ENCODE measurements at places on chromosomes 4 and X.
A peak's percentile ranks its signal among the peaks of the same experiment; 100 is the strongest.

GRCh38 chr4:175705407-175705806 lies 106.7 kb downstream of the GPM6A start:
- DNase-seq: peak; percentile 65

GRCh38 chr4:46032056-46032455 lies 91.8 kb downstream of the GABRG1 start:
- no peak for DNase-seq

GRCh38 chrX:52353838-52354237 lies 15.0 kb upstream of the XAGE2 start:
- DNase-seq: no peak

DNA sequence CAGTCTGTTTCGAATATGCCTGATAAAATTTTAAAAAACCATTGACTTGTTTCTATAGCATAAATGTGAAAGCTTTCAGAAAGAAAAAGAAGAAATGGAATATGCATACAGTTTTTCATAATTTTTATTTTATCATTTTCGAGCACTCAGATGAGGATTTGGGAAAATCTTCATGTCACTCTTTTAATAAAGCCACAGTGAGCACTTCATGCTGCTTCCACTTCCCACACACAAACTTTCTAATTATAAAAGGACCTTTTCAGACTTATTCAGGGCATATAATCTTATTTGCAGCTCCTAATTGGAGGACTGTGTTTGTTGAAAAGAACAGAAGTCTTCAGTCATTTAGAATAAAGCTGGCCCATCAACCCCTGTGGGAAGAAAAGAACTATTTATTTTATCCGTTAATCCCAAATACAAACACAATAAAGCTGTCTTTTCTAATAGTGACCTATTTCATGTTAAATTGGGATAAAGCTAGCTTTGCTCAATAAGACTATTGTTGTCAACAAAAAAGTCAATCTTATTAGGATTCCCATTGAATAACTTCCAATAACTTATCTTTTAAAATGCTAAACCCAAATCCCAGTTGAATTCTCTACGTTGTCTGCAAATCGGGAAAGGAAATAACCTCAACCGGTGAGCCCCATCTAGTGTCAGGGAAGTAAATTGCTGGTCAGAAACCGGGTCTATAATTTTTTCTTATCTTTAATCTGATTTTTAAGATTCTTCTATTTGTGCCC lies 211.5 kb downstream of the PDGFRA start:
- DNase-seq: peak; percentile 14

DNA sequence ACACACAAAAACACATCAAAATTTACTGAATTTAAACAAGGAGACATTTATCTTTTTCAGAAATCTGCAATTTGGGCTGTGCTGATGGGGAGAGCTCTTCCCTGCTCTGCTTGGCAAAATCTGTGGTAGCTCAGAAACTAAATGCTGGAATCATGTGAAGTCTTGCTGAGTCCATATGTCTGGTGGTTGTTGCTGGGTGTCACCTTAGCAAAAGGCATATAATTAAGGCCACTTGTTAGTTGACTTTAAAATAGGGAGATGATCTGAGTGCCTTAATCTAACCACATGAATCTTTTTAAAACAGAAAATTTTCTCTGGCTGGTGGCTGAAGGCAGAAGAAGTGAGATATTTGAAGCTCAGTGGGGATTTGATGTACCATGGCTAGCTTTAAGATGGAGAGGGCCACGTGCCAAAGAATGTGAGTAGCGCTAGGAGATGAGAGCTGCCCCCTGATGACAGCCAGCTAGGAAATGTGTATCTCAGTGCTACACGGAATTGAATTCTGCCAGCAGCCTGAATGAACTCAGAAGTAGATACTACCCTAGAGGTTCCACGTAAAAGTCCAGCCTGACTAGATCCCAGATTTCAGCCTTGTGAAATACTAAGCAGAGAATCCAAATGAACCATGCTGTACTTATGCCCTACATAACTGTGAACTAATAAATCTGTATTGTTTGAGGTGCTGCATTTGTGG lies 7.6 kb upstream of the GUF1 start:
- no peak for DNase-seq

DNA sequence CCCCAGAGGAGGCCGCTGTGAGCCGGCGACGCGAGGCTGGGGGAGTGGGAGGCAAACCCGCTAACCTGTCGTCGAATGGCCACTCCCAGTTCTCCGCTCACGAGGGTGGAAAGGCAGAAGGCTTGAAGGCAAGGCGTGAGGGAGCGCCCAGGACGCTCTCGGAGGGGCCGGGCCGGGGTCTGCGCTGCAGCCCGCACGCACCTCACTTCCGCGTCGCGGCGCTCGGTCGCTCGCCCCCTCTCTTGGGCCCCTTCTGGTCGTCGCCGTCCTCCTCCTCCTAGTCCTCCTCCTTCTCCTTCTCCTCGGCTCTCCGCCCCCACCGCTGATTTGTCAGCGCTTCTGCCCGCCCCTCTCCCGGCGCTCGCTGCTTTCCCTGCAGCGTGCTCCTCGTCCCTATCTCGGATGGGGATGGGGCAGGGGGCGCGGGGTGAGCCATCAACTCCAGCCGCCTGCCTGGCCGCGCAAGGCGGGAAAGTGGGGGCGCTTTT lies at the start of gene SNCA:
Gene SNCA (minus strand): TSS at position 265 of the 488 bp plus-strand sequence. CDS start 1,494 bp downstream, outside the sequence.
- DNase-seq: peak; percentile 29

DNA sequence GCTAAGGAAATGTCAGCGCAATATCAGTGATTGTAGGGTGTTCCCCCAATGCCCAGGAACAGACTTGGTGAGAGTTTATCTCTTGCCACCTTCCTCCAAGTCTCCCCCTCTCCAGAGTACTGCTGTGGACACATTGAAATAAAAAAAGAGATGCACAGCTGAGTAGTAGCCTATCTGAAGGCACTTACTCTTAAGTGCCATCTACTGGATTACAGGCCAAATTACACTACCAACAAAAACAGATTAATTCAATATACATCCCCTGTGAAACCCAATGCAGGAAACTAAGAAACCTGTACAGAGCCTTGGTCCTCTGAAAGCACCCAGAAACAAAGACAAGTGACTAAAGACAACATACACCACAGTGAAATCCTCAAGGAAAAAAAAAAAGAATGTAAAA lies 460.3 kb downstream of the ZIC3 start:
- peak; percentile 47 for DNase-seq

- DNase-seq: no peak
These were observed 200.6 kb downstream of the BCOR start for GRCh38 chrX:39896951-39897740.

- no peak for DNase-seq
These were observed 123.4 kb downstream of the CDS1 start for GRCh38 chr4:84706286-84706685.

GRCh38 chrX:867502-867901 lies 236.9 kb downstream of the SHOX start:
- DNase-seq: no peak

GRCh38 chrX:118392716-118393115 lies 46.8 kb downstream of the WDR44 start:
- no peak for DNase-seq

DNA sequence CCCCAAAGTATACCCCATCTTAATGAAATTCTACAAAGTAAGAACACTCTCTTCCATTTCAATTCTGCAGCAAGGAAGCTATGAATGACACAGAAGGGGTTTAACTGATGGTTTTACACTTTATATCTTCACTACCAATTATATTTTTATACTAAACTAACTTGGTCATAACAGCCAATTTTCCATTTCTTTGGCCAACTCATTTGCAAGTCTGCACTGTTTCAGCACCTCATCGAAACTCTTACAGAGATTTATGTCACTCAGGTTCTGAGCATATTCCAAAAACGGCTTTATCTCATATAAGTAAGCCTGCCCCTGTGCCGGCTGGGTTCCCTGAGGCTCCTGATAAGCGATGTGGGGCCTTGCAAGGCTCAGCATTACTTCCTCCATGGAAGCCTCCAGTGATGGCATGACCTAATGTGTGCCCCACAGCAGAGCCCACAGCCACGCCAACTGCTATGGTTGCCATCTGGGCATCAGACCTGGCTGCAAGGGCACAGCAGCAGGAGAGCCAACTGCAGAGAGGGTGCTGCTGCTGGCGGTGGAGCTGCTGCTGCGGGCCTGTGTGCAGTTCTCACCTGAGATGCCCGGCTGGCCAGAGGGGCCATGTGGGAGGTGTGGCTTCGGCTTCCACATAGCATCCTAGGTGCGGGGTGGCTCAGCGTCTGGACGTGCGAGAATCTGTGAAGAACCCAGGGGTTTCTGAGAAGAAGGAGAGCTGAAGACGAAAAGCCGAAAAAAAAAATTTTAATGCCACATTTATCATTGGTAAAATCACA lies 13.4 kb upstream of the IBSP start:
- DNase-seq: no peak

GRCh38 chr4:102447413-102447812 lies 53.7 kb upstream of the NFKB1 start:
- no peak for DNase-seq
